Left ventricle myocardium inferior (tissue), 1 donor: ENCODE measurements at places on chromosomes 5 and 9. TPM values are rescaled to one million over a fixed set of nuclear protein-coding genes. Genes with fewer than 3 reads are reported as not detected.

The GZMA gene
- total RNA-seq: 1.5 TPM

GRCh38 chr9:112198646-112199045 is 23.5 kb upstream of the SUSD1 start:
- DNase-seq: no peak

The ARHGEF37 gene
- 22.8 TPM for total RNA-seq

The RORB gene
- total RNA-seq: 1.2 TPM

DNA sequence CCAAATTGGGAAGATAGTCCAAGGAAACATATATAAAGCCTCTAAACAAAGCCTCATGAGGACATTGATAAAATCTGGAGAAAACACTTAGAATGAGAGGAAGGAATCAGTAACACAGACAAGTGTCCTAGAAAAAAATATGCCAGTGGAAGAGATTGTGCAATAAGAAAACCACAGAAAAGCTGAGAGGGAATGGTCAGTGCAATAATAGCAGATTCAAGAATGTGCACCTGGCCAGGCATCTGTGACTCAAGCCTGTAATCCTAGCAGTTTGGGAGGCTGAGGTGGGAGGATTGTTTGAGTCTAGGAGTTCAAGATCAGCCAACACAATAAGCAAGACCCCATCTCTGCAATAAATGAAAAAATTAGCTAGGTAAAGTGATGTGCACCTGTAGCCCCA is 691.2 kb upstream of the CDH6 start:
- no peak for DNase-seq

- DNase-seq: no peak
These were observed 524.2 kb upstream of the DAB2 start for GRCh38 chr5:39948867-39949468.

GRCh38 chr9:2109069-2109650 is 94.0 kb downstream of the SMARCA2 start:
- no peak for DNase-seq
